H9 (cell line): ENCODE measurements at places on chromosomes 1 and 21. TPM values are rescaled to one million over a fixed set of nuclear protein-coding genes. Genes with fewer than 3 reads are reported as not detected.

- H3K27ac ChIP-seq: no peak overlapping the region
- no peaks in the 10 kb centered on the region for H3K4me1 ChIP-seq
- DNase-seq: peak; percentile 93
- peaks cover 5% of the 10 kb centered on the region for H3K36me3 ChIP-seq
- H3K27me3 ChIP-seq: no peaks in the 10 kb centered on the region
These were observed 20.6 kb downstream of the RUNX3 start for GRCh38 chr1:24909388-24909898.

- no peaks in the 10 kb centered on the region for H3K27me3 ChIP-seq
- no peaks in the 10 kb centered on the region for H3K36me3 ChIP-seq
- peaks cover 8% of the 10 kb centered on the region; the same call in 1 of the 2 replicates for H3K4me1 ChIP-seq
- no peak overlapping the region for H3K27ac ChIP-seq
- no peak for DNase-seq
These were observed 19.1 kb upstream of the RXRG start for GRCh38 chr1:165463978-165464377.

DNA sequence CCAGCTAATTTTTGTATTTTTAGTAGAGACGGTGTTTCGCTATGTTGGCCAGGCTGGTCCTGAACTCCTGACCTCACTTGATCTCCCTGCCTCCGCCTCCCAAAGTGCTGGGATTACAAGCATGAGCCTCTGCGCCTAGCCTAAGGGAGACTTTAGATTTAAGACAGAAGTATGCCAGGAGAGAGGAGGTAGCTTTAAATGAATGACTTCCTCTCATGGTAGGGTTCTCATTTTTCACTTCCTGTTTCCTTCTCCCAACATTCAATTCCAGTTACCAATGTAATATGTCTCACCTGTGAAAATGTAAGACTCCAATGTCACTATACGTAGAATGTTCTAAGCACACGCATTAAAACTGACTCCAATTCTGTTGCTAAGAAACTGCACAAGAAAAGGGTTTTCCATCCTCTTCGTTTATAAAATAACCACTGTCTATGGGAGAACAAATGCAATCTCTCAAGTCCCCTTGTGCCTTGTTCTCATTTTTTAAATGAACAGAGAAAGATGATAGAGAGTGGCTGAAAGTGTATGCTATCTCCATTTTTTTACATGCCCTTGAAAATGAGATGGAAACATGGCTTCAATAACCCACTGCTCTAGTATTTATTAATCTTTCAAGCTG, 140.0 kb downstream of the SLC45A1 start:
- no peak overlapping the region for H3K4me3 ChIP-seq
- peaks cover 10% of the 10 kb centered on the region for H3K36me3 ChIP-seq
- no peaks in the 10 kb centered on the region; the same call in 1 of the 2 replicates for H3K27me3 ChIP-seq
- H3K4me1 ChIP-seq: peaks cover 17% of the 10 kb centered on the region; the same call in 1 of the 2 replicates
- H3K27ac ChIP-seq: no peak overlapping the region

DNA sequence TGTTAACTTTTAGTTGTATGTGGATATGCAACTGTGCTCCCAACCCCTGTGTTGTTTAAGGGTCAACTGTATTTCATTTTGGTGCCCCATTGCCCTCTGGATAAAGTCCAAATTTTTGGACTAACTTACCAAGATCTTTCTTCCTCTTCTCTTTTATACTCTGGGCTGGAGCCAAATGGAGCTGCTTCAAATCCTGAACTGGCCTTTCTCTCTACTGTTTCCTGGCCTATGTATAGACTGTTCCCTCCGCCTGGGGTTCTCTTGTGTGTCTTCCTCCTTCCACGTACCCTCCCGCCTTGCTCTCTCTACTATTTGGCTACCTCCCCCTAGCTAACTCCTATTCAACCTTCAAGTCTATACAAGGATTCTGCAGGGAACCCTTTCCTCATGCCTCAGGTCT, 8.4 kb upstream of the CDC14A start:
- DNase-seq: no peak
- no peaks in the 10 kb centered on the region for H3K36me3 ChIP-seq
- H3K27ac ChIP-seq: no peak overlapping the region
- no peaks in the 10 kb centered on the region for H3K4me1 ChIP-seq

GRCh38 chr1:66739401-66740157, 12.7 kb upstream of the DYNLT5 start:
- DNase-seq: no peak
- no peaks in the 10 kb centered on the region for H3K36me3 ChIP-seq
- H3K27me3 ChIP-seq: no peaks in the 10 kb centered on the region
- H3K27ac ChIP-seq: no peak overlapping the region

The LCE1D gene
- total RNA-seq: not detected in 2 replicates

DNA sequence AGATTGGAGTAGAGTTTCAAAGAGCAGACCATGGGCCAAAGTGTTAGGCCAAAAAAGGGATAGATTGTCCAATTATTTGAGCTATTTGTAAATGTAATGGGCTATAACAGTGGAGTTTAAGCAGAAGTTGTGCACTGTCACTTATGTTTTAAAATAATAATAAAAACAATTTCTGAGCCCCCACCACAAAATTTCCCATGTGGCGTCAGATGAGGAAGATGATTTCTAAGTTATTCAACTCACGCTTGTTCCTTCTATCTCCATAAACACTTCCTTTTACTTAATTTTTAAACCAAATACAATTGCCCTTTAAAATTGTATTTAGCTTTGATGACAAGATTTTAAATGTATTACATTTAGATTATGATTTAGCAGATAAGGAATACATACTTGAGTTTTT, 330.0 kb downstream of the PTPRC start:
- DNase-seq: no peak
- no peaks in the 10 kb centered on the region for H3K36me3 ChIP-seq
- H3K27me3 ChIP-seq: no peaks in the 10 kb centered on the region
